ENCODE measurements at places on chromosomes 3 and 15.

DNA sequence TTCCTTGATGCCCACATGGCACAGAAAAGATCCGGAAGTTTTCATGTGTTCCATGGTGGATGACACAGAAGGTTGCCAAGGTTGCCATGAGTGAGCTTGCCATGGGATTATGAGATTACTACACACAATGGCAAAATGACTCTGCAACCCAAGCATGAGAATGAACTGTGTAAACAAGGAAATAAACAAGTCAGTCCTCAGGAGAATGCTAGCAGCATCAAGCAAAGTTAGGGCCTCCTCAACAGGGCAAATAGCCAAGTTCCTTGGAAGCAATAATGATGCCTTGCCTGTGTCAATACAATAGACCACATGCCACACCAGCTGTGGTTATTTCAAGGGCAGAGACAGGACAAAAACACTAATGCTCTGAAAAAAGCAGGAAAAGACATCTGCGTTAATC, 41.8 kb downstream of the AQR start:
- DNase-seq = no peak

DNA sequence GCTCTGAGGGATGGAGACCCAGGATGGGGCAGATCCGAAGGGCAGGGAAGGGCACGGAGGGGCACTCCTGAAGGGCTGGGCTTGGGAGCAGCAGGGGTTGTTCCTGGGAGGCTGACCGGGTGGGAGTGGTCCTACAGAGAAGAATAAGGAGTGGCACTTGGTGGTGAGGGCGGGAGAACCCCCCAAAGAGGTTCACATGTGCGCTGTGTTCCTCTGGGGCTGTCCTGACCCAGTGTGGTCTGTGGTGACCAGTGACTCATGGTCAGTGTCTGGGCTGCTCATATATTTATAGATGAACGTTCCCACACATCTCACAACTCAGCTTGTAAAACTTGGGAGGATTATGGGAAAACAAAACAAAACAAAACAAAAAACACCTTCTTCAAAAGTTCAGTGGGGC, 10.0 kb downstream of the TRPM1 start:
- no peak for DNase-seq

- no peak for DNase-seq
Observed at GRCh38 chr3:24136624-24137310, 191.7 kb downstream of the NR1D2 start.

- no peak for DNase-seq
Observed at GRCh38 chr3:120147072-120147871, 53.0 kb upstream of the GSK3B start.

GRCh38 chr3:47910777-47911440, 105.3 kb downstream of the MAP4 start:
- DNase-seq = no peak

GRCh38 chr3:23923786-23924185, 6.9 kb downstream of the RPL15 start:
- no peak for DNase-seq

DNA sequence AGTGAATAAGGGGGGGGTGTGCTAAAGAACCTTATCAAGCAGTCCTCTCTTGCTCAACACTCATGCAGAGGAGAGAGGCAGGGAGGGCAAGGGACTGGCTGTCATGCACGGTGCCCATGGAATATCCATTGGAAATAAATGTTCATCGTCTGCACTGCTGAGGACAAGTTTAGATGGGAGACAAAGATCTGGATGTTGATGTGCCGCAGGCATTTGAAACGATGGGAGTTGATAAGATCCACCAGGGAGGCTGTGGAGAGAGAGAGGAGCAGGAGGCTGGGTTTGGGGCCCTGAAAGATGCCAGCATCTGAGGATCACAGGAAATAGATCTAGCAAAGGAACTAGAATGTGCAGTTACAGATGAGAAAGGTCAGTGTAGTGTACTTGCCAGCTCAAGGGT, 76.2 kb downstream of the CEP63 start:
- no peak for DNase-seq
